ENCODE measurements at places on chromosomes 1 and 21.

- DNase-seq, result peak; percentile 58
These were observed 919 bp downstream of the HECTD3 start for GRCh38 chr1:45009956-45010854.

DNA sequence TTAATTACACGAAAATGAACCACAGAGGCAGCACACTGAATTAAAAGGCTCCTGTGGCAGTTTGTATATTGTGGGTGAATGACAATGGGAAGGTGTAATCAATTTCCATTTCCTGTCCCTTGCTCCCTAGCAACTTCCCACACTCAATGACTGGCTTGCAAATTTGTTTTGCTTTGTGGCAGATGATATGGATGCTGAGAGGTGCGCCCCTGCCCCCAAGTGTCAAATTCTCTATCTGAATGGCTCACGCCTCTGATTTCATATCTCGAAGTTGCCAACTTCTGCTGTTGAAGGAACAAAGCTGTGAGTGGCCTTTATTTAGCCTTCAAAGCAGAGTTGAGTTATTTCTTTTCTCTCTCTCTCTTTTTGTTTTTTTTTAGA, 86.0 kb downstream of the FOXD2 start:
- DNase-seq, result no peak

DNA sequence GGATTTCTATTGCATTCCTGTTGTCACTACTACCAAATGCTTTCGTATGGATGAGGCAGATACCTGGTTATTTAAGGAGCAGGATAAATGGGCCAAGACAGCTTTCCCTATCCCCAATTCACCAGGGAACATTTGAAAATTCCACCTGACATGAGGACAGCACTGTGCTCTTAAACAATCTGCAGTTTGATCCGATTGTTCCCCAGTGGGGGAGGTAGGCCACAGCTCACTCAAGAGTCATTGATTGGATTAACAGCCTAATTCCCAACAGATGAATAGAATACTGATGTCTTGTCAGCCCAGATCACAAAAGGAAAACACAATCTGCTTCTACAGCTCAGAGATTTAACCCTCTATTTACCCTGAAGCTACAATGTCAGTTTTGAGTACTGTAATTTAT, 123.9 kb downstream of the LHX4 start:
- no peak for DNase-seq

- no peak for DNase-seq
These were observed 1.2 kb downstream of the CCNL2 start for GRCh38 chr1:1397839-1398523.

- DNase-seq, result peak; percentile 90
These were observed 2.5 kb upstream of the SAMD11 start for GRCh38 chr1:921011-921837.

GRCh38 chr1:224114787-224115175, 870 bp downstream of the FBXO28 start:
- DNase-seq, result no peak

- no peak for DNase-seq
These were observed 19.9 kb downstream of the REG4 start for GRCh38 chr1:119791377-119791776.

DNA sequence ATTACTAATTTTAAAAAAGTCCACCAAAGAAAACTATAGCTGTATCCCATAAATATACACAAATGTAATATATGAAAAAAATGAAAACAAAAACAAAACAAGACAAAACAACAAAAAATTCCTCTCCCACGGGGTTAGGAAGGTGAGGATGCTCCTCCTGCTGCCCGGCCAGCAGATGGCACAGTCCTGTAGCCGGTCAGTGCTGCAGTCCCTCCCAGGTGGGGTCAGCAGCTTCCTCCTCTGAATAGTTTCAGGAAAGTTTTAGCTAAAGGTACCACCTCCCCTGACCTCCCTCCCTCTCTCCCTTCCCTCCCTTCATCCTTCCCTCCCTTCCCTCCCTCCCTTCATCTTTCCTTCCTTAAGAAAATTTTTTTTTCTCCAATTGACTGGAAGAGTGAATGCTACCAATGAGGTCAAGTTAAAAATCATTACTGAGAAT, 67.8 kb upstream of the BCL10 start:
- DNase-seq, result no peak

GRCh38 chr1:77824694-77825093, 45.2 kb downstream of the MIGA1 start:
- DNase-seq, result no peak

DNA sequence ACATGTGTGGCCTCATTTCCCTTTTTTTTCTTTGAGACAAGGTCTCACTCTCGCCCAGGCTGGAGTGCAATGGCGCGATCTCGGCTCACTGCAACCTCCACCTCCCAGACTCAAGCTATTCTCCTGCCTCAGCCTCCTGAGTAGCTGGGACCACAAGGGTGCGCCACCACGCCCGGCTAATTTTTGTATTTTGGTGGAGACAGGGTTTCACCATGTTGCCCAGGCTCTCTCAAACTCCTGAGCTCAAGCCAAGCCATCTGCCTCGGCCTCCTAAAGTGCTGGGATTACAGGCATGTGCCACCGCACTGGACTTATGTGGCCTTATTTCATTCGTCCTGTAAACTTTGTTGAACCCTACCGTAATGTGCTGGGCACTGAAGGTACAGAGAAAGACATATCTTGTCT, 569 bp upstream of the WARS2 start:
- DNase-seq, result no peak

DNA sequence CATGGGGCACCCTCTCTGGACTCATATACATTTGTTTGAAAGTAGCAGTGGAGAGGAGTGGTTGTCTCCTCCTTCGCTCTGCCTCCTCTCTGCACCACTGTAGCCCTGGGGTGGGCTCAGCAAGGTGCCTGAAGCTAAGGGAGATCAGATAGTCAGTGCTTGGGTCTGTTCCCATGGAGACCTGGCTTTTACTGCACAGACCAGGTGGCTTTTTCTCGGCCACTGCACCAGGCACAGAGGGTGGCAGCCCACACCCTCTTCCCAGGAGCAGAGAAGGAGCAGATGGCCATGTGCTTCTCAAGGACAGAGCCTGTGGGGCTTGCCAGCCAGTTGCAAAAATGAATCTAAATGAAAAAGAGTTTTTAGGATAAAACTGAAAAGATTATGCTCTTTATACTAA, 123.4 kb upstream of the KCNK1 start:
- DNase-seq, result no peak

GRCh38 chr21:42569732-42570301, 56.2 kb downstream of the SLC37A1 start:
- DNase-seq, result no peak

DNA sequence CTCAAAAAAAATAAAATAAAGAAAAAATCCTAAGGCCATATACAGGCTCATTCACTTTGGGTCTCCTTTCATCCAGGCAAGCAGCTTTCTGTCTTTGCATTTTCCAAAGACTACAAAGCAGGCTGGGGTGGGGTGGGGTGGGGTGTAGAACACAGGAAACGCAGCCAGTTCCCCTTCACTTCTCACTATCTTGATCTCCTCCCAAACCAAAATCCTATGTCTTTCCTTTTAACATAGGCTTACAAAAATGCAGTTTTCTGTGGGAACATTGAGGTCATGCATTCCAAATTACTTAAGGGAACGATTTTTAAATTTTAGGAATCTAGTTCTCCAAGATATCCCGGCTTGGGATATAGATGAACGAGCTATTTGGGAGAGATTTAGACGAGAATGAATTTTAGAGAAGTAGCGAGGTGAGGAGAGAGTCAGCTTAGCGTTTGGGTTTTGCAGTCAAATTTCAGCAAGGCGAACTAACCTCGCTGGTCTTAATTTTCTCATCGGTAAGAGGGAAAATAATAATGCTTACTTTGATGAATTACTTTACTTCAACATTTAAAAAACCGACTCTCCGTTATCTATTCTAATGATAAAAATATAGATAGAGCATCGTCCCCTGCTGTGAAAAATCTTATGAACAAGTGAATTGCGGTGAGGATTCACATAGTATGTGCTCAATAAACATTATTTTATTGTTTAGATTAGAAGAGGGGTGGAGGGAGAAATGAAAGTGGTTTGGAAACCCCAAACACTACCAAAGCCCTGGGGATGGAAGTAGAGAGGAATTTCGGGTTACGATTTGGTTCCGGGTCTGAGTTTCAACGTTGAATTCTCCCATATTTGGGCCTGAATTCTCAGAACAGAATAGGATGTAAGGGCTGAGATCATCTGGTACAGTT, 735 bp upstream of the STX12 start:
- DNase-seq, result no peak

GRCh38 chr1:89759036-89759435, 61.8 kb upstream of the LRRC8D start:
- DNase-seq, result no peak

GRCh38 chr1:6653436-6654290, 29.0 kb downstream of the THAP3 start:
- DNase-seq, result peak; percentile 65

GRCh38 chr1:21736876-21737275, 46.1 kb downstream of the USP48 start:
- no peak for DNase-seq

GRCh38 chr1:44067266-44068250, 36.3 kb upstream of the SLC6A9 start:
- no peak for DNase-seq

GRCh38 chr1:21875621-21876063, 61.5 kb downstream of the HSPG2 start:
- no peak for DNase-seq

GRCh38 chr1:25797939-25798338, 2.1 kb upstream of the SELENON start:
- DNase-seq, result no peak

DNA sequence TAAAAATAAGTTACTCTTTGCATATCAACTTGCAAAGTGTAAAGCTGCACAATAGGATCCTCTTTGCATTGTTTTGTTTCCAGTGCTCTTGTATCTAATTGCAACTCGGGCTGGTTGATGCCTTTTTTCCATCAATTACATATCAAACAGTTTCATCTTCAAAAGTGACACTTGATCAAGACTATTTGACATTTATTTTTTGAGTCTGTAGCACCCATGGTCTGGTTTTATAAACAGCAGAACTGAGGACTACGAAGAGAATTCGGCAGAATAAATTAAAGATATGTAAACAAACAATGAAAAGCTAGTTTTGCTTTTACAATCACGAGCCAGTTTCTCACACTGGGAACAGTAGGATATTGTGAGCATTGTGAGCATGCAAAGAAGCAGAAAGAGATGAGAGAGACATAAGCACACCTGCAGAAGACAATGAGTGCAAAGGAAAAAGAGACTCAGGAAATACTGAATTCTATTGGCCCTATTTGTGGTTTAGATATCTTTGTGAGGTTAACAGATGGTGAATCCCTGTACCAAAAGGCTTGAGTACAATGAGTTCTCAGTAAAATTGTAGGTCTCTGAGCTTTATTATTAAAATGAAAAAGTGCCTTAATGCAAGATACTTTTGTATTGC, 45.4 kb downstream of the RPL5 start:
- peak; percentile 80 for DNase-seq

- peak; percentile 39 for DNase-seq
These were observed 581 bp downstream of the SSU72 start for GRCh38 chr1:1573843-1574720.

- no peak for DNase-seq
These were observed 14.3 kb upstream of the EDN2 start for GRCh38 chr1:41498804-41499203.

DNA sequence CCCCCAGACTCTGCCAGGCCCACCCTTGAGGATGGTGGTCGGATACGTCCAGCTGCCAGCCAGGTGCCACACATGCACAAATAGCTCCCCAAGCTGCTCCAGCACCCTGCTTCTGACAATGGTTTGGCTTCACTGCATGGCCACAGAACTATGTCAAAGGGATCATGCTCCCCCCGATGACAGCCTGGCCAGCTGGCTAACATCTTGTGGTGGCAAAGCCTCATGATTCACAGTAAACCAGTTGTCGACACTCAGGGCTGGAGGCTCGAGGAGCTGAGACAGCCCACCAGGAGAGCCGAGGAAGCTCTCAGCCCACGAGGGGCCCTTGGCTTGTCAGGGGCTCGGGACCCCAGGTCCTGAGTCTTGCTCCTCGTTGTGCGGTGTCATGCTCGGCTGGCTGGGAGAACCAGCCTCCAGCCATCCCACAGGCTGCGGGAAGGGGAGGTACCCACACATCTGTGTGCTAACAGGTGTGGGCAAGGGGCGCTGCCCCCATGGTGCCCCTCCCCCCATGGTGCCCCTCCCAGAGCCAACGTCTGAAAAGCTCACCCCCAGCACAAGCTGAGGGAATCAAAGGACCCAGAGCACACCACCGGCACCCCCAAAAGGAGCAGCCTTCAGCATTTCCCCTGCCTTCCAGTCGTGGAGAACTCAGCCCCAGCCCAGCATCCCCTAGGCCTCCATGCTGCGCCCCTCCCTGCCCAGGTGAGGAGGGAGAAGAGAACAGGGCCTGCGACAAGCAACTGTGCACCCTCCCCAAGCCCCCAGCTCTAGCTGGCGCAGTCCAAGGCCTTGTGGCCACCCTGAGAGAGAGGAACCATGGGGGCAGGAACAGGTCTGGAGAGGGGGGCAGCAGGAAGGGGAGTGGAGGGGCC, 41.2 kb downstream of the KIF21B start:
- DNase-seq, result no peak

GRCh38 chr1:165560883-165561656, 17.3 kb downstream of the LRRC52 start:
- no peak for DNase-seq

DNA sequence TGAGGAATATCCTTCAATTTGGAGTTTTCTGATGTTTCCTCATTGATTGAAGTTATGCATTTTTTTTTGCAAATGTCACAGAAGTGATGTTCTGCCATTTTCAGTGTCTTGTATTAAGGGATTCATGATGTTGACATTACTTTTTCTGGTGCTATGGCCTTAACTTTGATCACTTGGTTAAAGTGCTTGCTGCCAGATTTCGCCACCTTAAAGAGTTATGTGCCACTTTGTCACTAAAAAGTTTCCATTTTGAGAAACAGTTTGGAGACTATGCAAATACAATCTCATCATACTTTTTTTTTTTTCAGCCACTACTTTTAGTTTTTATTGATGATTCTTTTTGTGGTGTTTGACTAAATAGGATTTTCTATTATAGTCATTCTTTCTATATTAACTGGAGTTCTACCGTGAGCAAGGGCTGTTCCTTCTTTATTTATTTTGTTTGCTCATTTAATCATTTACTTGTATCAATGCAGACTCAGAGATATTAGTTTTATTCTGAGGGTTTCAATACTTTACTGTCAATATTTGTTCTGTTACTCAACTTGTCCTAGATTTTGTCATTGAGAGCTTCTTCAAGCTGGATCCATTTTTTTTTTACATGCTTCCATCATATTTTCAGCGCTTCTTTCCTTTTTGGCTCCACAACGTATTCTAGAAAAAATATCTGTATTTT, 3.2 kb downstream of the GBP7 start:
- DNase-seq, result no peak

DNA sequence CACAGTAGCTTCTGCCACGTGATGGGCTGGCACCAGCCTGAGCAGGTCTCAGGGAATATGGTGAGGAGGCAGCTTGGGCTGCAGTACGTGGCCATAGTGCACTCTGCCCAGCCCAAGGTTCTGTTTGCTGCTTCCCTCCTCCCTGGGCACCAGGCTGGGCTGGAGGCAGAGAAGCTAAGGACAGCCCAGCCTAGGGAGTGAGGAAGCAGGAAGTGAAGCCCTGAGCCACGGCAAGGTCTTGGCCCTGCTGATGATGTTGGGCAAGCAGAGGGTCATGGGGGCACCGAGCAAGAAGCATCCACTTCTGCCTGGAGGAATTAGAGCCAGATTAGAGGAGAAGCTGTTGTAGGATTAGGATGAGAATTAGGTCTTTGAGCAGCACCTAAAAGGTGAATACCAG, 326.7 kb upstream of the VAMP3 start:
- no peak for DNase-seq

- no peak for DNase-seq
These were observed 40.3 kb downstream of the RAP1GAP start for GRCh38 chr1:21628798-21629393.

GRCh38 chr1:181099152-181100014, 10.9 kb downstream of the IER5 start:
- no peak for DNase-seq

- DNase-seq, result peak; percentile 21
These were observed 4.3 kb upstream of the C1QTNF12 start for GRCh38 chr1:1250786-1251284.

Measured in NCI-H526 treated with DMSO at 0.1 percent for 48 hours (cell line).